Aorta (tissue), 5 donors: ENCODE measurements at places on chromosomes 1 and 21.

GRCh38 chr1:108560874-108561459 is 1.1 kb downstream of the EEIG2 start:
- peak overlapping the region; percentile 77 for H3K27ac ChIP-seq
- peak; percentile 76 for DNase-seq
- H3K36me3 ChIP-seq = no peaks in the 10 kb centered on the region
- no peaks in the 10 kb centered on the region for H3K27me3 ChIP-seq

DNA sequence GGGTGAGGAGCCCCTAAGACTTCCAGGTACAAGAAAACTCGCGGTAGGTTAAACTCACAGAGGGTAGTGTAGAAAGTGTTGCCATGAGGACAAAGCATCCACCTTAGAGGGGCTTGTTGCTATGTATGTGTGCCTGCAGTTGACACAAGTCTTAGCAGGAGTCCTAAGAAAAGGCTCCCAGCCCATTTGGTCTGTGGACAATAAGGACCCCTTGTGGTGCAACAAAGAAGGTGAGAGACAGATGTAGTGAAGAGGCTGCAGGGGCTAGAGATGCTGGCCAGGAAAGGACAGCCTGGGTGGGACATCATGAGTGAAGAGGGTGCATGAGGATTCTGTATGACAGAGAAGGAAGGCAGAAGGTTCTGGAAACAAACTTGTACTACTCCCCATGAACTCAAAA is 36.3 kb upstream of the IL10 start:
- H3K27me3 ChIP-seq = peaks cover 2% of the 10 kb centered on the region
- H3K4me3 ChIP-seq = no peak overlapping the region
- no peaks in the 10 kb centered on the region for H3K4me1 ChIP-seq
- H3K36me3 ChIP-seq = no peaks in the 10 kb centered on the region
- no peak for DNase-seq

DNA sequence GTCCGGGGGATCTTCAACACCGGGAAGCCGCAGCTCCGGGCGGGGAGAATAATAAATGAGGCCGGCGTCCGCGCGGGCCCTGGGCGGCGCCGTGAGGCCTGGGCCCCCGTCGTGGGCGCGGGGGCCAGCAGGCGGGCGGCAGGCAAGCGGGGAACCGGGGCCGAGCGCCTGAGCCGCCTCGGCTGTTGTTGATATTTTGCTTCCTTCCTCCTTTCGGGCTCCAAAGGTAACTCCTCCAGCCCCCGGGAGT is at the start of gene MEF2D:
Gene MEF2D (minus strand): TSS at position 233 of the 250 bp plus-strand sequence. CDS start 17,483 bp downstream, outside the sequence.
- no peak for DNase-seq
- no peaks in the 10 kb centered on the region for H3K36me3 ChIP-seq
- peaks cover 10% of the 10 kb centered on the region for H3K4me1 ChIP-seq
- H3K4me3 ChIP-seq = peak within 1 kb of the TSS; percentile 49

- H3K36me3 ChIP-seq = no peaks in the 10 kb centered on the region
- H3K27ac ChIP-seq = no peak overlapping the region
- H3K4me3 ChIP-seq = no peak overlapping the region
- no peaks in the 10 kb centered on the region for H3K4me1 ChIP-seq
- H3K27me3 ChIP-seq = no peaks in the 10 kb centered on the region
Observed at GRCh38 chr1:76281306-76281705, 206.8 kb downstream of the ST6GALNAC3 start.

DNA sequence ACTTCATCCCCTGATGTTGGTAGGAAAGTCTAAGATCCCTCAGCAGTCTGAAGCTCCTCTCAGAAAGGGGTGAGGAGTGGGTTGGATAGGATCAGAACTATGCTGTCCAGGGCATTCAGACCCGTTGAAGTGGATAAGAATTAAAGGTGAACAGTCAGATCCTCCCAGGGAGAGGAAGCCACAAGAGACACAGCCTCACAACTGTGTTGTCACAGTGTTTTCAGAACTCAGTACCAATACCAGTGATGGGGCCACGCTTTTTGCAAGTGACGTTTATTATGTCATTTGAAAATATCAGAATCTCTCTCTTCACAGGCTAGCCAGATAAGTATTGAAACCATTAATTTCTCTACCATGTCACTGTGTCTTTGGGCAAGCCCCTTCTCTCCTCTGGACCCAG is 15.4 kb upstream of the EPS15 start:
- no peak overlapping the region for H3K4me3 ChIP-seq
- DNase-seq = no peak
- peaks cover 1% of the 10 kb centered on the region for H3K4me1 ChIP-seq

DNA sequence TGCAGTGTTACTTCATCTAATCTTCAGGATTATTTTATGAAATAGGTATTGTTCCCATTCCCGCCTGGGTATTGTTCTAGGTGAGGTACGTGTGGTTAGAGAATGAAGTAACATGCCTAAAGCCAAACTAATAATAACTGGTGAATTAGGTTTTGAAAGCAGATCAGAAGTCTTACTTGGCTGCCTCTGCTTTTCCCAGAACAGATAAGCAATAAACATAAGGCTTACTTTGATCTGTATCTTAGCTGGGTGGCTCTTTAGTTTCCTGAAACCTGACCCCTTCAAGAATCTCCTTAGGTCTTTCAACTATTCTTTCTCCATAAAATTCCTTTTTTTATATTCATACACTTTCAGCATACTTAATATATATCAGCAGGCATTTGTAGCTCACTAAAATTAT is 65.3 kb downstream of the VAV3 start:
- no peak overlapping the region for H3K4me3 ChIP-seq
- DNase-seq = no peak
- no peaks in the 10 kb centered on the region for H3K36me3 ChIP-seq
- no peak overlapping the region for H3K27ac ChIP-seq
- H3K27me3 ChIP-seq = no peaks in the 10 kb centered on the region

DNA sequence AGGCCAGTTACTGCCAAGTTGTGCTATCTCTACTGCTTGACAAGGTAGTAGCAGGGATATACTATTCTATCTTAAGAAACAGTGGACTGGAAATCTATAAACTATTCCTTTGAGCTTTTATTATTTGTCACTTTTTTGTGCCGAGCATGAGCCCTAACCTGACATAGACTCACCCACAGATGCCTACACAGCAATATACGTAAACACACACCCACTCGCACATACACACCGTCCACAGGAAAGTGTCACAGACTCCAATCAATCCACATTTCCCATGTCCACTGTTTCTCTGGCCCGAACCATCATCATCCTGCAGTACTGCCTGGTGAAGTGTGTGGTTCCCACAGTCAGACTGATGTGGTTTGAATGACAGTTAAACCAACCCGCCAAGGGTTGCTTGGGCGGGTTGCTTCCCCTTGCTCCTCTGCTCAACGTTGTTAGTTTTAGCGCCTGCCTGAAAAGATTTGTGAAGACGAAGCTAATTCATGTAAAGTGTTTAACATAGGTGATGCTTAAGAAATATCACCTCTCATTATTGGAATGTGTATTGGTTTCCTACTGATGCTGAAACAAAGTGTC is 47.2 kb downstream of the ADAMTS1 start:
- H3K4me1 ChIP-seq = no peaks in the 10 kb centered on the region
- DNase-seq = no peak
- no peaks in the 10 kb centered on the region for H3K36me3 ChIP-seq
- no peaks in the 10 kb centered on the region for H3K27me3 ChIP-seq
- no peak overlapping the region for H3K4me3 ChIP-seq
- H3K27ac ChIP-seq = no peak overlapping the region

DNA sequence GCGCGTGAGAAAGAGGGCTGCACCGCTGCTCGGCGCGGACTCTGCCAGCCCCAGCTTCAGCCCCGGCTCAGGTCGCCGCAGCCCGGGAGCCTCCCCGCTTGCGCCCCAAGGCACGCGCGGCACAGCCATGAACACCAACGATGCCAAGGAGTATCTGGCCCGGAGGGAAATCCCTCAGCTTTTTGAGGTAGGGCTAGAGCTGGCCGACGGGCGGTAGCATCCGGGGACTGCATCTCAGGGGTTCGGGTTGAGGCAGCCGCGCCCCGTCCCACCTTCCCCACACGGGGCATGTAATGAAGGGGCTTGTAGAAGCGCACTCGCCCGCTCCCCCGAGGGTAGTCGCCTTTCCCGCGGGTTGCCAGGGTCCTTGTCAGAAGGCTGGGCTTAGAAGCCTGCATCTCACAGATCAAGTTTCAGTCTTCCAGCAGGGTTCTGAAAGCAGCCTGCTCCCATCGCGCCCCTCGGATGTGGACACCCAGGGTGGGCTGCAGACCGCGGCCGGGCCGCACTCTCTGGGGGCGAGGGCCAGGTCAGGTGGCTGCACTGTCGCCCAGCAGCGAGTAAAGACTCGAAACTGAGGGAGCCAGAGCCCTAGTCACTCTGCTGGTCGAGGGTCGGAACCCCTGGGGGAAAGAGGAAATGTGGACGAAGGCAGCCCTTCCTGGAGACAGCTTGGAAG is 507 bp downstream of the AK5 start:
- no peak overlapping the region for H3K27ac ChIP-seq
- no peaks in the 10 kb centered on the region for H3K36me3 ChIP-seq
- no peaks in the 10 kb centered on the region for H3K4me1 ChIP-seq

DNA sequence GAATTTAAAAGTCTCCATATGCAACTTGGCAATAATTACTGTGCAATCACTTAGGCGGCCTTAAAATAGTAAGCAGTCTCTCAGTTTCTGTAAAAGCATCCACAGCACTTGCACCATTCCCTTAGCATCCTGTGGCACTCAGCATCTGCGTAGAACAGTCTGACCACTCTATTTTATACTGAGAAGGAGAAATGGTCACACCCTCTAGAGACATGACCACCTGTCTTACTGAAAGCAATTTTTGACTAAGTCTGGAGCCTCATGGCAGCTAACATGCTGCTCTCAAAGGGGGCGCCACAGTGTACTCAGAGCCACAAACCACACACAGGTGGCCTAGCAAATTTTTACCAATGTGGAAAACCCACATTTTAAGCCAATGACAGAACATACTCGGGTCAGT is 62.0 kb downstream of the KCNK1 start:
- no peaks in the 10 kb centered on the region for H3K36me3 ChIP-seq
- DNase-seq = no peak
- no peak overlapping the region for H3K4me3 ChIP-seq
- H3K4me1 ChIP-seq = no peaks in the 10 kb centered on the region
- no peak overlapping the region for H3K27ac ChIP-seq

- no peaks in the 10 kb centered on the region for H3K27me3 ChIP-seq
- H3K4me3 ChIP-seq = no peak overlapping the region
- no peaks in the 10 kb centered on the region for H3K36me3 ChIP-seq
- no peak for DNase-seq
- no peak overlapping the region for H3K27ac ChIP-seq
Observed at GRCh38 chr1:94433866-94434265, 15.7 kb downstream of the ABCD3 start.

GRCh38 chr1:21499283-21499950 is 9.8 kb upstream of the ALPL start:
- H3K36me3 ChIP-seq = no peaks in the 10 kb centered on the region
- H3K27me3 ChIP-seq = no peaks in the 10 kb centered on the region
- H3K4me1 ChIP-seq = no peaks in the 10 kb centered on the region
- no peak for DNase-seq

GRCh38 chr21:38842079-38842478 is 36.4 kb downstream of the ETS2 start:
- no peak overlapping the region for H3K4me3 ChIP-seq
- no peaks in the 10 kb centered on the region for H3K27me3 ChIP-seq
- no peaks in the 10 kb centered on the region for H3K36me3 ChIP-seq
- no peaks in the 10 kb centered on the region for H3K4me1 ChIP-seq
- DNase-seq = no peak
- H3K27ac ChIP-seq = no peak overlapping the region

DNA sequence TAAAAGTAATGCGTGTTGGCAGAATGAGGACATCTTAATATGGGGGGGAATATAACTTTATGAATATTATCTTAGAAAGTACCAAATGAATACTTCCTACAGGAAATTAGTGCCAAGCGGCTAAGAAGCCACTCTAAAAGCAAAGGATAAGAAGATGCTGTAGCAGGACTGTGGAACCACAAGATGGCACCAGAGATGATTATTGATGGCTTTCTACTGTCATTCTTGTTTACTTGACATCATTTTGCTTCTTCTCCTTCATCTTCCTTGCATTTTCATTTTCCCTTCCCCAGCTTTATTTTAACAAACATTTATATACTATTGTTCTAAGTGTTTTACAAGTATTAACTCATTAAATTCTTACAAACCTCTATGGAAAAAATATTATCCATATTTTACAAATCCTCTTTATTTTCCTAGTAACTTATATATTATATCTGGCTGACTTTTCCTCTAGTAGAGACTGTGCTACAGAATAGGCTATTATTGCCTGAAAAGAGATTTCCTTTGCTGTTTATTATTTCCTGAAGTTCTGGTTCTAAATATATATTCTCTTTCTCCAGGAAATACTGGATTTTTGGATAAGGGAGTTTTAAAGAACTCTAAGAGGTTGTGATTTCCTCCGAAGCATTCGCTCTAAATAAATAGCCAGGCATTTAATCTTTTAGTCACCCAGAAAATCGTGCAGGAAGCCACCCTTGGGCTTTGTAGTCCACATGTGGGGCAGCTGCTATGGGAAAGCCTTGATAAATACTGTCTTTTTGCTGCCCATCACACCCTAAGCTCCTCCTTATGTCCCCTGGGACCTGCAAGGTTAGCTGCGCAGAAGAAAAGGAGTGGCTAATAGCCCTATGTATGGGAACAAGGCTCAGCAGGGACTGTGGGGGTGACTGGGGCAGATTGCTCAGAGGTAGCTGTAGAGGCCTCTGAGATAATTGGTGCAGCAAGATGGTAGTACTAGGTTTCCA is 69.8 kb downstream of the TPR start:
- no peak overlapping the region for H3K4me3 ChIP-seq
- H3K27me3 ChIP-seq = no peaks in the 10 kb centered on the region
- H3K4me1 ChIP-seq = no peaks in the 10 kb centered on the region
- H3K27ac ChIP-seq = no peak overlapping the region
- no peaks in the 10 kb centered on the region for H3K36me3 ChIP-seq

DNA sequence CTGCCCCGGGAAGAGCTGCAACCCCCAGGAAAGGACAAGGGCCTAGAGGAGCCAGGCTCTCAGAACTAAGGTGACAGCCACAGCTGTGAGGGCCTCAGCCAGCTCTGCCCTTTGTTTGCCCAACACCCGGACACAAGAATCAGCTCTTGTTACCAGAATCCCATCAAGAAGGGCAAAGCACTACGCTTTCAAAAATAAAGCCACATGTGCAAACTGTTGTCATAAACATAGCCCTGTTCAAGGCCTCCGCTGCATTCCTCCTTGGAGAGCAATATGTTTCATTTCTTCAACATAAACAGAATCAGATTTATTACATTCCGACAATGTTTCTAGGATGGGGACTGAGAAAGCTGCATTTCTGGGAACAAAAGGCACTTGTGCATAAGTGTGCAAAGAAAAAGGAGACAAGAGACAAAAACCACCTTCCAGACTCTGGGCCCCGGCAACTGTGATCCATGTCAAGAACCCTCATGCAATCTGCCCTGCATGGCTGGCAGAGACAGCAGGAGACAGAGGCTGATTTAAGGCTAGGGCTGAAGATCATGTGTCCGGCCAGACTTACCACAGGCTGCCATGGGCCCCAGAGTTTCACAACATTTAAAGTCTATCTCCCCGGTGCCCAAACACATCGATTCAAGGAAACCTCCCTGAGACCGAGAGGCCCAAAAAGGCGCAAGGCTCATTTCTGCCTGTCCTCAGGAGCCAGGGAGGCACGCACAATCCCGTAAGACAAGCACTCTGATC is 71.0 kb downstream of the SSBP3 start:
- no peaks in the 10 kb centered on the region for H3K4me1 ChIP-seq
- no peaks in the 10 kb centered on the region for H3K27me3 ChIP-seq
- no peaks in the 10 kb centered on the region for H3K36me3 ChIP-seq
- no peak overlapping the region for H3K4me3 ChIP-seq
- no peak for DNase-seq
